ENCODE measurements at places on chromosomes 12 and 14. TPM values are rescaled to one million over a fixed set of nuclear protein-coding genes. Genes with fewer than 3 reads are reported as not detected.

GRCh38 chr12:29794862-29795261 lies 11.1 kb upstream of the TMTC1 start:
- no peak for DNase-seq

- DNase-seq = no peak
Observed at GRCh38 chr12:71970031-71970430, 31.4 kb downstream of the TPH2 start.

DNA sequence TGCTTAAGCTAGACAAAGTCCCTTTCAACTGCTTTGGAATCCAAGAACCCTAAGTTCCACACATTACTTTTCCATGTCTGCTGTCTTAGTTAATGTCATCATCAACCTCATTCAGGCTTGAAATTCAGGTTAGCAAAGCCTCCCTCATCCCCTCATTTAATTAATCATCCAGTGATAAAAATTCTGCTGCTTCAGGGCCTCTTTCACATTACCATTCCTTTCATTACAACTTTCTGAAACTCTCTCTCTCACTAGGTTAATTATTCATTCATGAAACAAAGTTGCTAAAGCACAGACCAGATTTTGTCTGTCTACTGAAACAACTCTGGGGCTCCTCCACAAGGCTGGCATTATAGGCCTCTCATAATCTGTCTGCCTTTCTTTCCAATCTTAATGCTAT lies 9.4 kb upstream of the VTI1B start:
- no peak for DNase-seq

Gene NTN4
- 81.5 TPM for total RNA-seq

- no peak for DNase-seq
Observed at GRCh38 chr12:3947781-3948180, 74.6 kb upstream of the PARP11 start.

DNA sequence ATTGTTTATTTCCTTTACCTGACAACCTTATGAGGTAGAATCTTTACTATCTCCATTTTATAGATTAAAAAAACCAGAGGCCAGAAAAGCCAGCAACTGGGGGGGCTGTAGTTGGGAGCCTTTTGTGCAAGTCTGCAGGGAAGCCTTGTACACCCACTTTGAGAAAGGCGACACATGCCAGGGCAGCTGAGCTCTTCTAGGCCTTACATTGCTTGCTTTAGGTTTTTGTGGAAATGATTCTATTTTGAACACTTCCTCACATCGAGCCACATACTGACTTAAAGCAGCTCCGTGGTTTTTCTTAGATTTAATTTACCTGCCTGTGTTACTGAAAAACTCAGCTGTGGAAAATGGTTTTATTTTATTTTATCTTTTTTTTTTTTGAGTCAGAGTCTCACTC lies 34.6 kb downstream of the EP400 start:
- DNase-seq = no peak

Gene DHRS2
- total RNA-seq = 0.55 TPM

Gene CCDC198
- not detected for total RNA-seq

- no peak for DNase-seq
Observed at GRCh38 chr12:67826148-67826547, 163.1 kb upstream of the IFNG-AS1 start.

Gene PPFIA2
- total RNA-seq = 3.5 TPM

DNA sequence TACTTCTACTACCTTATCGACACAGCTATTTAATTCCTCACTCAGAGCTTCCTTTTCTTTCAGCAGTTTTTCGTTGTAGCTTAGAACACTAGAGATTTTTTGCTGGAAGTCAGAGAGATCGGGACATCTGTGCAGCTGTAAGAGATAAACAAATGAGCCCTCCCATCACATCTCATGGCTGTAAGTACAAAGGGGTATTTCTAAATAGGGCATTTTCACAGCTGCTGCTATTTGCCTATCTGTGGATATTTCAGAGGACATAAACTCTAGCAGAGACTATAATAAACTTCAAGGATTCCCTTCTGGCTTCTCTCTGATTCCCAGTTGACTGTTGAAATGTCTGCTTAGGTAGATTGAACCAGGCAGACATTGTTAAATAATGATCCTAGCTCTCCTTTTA lies 76.1 kb upstream of the SAV1 start:
- peak; percentile 15 for DNase-seq

DNA sequence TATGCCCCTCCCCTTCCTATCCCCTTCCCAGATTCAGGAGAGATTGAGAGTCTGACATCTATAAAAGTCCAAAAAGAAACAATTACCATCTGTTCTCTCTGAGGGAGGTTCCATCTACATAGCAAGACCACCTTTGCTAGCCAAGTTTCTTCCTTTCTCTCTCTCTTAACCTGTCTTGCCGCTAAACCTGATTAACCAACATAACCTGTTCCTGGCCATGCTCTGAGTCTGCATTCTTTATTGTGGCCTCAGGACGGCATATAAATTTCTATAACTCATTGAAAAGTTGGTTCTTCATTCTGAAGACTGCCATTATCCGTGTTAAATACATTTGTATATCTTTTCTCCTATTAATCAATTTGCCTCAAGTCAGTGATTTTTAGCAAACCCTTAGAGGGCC lies 594.0 kb downstream of the KCNH5 start:
- peak; percentile 22 for DNase-seq

DNA sequence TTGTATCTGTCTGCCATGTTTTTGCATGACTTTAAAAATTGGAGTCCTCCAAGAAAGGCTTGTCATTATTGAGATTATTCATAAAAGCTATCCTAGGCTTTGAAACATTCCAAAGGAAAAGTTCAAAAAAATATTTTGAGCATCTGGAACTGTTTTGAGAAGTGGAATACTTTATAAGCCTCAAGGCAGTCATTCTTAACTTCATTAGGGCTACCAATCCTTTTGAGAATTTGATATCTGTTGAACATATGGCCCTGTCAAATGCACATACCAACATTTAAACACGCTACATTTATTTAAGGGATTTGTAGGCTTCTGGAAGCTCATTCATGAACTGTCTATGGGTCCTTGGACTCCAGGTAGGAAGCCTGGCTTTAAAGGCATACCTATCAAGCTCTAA lies 77.0 kb downstream of the TMEM117 start:
- no peak for DNase-seq

DNA sequence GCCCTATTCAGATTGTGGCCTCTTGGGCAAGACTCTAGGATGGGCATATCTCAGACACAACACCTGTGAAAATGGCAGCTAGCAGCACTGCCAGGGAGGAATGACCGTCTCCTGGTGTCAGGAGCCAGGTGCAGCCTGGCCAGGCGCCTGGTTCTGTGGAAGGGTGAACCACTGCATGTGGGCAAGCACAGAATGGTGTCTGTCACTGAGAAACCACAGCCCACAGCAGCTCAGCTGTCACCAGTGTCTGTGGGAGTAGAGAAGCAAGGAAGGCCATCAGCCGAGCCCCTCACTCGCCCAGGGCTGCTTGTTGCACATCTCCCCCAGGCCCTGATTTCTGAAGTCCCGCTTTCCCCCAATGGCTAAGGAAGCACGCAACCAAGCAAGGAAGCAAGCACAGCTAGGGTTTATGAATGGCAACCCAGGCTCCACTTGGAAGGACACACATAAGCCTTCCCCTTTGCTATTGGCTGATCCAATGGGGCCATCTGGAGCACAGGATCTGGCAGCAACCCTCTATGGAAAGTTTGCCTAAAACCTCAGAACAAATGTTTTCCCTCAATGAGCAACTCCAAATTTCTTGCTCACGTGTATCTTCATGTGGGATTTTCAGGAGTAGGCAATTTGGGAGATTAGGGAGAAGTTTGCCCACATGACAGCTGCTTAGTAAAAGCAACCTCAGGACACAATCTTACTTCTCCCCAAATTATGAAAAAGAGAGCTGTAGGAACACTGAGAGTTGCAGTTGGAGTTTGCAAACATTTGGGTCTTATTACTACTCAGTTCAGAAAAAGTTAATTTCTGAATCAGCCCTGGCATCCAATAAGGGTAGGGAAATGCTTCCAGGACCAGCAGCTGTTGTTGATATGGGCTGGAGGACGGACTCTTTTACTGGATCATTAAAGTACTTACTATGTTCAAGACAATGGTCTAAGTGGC lies 44.7 kb downstream of the GPHB5 start:
- peak; percentile 66 for DNase-seq

Gene RNASE3
- total RNA-seq = not detected

DNA sequence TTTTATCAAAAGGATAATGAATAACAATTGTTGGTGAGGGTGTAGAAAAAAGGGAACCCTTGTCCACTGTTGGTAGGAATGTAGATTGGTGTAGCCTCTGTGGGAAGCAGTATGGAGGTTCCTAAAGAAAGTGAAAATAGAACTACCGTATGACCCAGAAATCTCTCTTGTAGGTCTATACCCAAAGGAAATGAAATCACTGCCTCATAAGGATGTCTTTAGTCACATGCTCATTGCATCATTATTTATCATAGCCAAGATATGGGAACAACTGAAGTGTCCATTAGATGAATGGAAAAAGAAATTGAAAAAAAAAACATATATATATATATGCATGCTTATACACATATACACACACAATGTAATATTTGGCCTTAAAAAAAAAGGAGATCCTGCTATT lies 158.8 kb upstream of the NPAS3 start:
- DNase-seq = no peak

Gene OR10A7
- total RNA-seq = not detected

Gene RFX4
- 0.09 TPM for total RNA-seq

DNA sequence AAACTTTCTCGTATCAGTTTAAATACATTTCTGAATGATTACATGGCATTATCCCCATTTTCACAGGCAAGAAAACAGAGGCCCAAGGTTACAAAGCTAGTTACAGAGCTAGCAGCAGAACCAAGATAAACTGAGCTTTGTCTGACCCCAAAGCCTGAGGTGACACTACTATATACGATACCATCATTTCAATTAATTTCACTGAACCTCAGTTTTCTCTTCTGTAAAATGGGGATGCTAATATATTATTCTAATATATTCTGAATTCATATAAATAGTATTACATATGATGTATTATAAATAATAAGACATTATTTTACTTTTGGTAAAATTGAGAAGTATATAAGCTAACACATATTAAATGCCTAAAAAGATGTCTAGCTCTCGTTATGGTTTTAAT lies 143.3 kb downstream of the NRXN3 start:
- DNase-seq = no peak

Gene SLCO1B1
- total RNA-seq = not detected

Gene PIWIL1
- total RNA-seq = not detected

DNA sequence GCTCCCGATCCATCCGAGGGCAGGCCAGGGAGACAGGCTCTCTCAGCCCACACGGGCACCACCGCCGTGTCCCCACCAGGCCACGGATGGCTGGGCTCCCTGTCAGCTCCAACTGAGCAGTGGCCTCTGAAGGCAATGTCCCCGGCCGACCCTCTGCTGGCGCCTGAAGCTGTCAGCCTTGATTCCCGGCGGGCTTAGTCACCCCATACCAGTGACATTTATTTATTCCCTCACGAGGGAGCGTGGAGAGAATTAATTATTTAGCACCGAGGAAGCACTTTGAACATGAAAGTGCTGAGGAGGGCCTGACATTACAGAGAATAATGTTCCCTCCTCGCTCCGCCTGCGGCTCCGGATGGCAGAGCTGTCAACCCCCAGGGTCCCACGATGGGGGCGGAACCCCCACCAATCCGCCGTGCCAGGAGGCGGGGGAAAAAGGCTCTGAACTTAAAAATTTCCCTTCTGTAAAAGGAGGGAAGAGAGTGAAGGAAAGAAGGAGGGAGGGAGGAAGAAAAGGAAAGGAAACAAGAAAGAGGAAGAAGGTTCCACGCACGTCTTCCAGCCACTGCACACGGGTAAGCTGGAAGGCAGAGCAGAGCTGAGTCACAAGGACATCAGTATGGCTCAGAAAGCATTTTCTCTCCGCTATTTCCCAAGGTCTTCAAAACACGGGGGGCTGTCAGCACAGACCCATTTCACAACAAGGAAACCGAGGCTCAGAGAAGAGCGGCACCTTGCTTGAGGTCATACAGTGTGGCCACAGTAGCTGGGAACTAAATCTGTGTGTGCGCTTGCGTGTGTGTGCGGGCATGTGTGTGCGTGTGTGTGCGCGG lies 108.7 kb upstream of the NCOR2 start:
- DNase-seq = no peak

Gene BTBD6
- 45.4 TPM for total RNA-seq

- no peak for DNase-seq
Observed at GRCh38 chr14:50319293-50319692, 7.2 kb downstream of the DMAC2L start.

DNA sequence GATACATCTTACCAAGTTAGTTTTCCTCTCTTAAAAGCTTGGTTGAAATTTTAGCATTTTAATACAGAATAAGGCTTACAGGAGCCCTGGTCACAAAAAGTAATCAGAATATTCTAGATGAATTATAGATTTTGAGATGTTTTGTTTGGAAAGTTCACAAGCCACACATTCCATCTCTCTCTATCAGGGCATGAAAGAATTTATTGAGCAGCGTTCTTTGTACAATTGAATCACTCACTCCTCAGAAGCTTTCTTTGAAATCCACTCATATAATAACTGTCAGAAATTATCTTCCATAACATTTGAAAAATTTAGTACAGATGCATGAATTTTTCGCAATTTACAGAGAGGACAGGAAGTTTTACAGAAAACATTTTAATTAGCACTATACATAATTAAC lies 938.6 kb upstream of the MDGA2 start:
- DNase-seq = no peak

GRCh38 chr14:21258889-21259787 lies 10.1 kb downstream of the HNRNPC start:
- no peak for DNase-seq
